Activated naive CD8-positive, alpha-beta T cell treated with anti-CD3 and anti-CD28 coated beads, Interleukin-2, amount 50 U/mL, for 24 hours (primary cell): ENCODE measurements at places on chromosomes 7 and 10.
A peak's percentile ranks its signal among the peaks of the same experiment; 100 is the strongest.

GRCh38 chr7:77985974-77986339 is 187.4 kb downstream of the PHTF2 start:
- DNase-seq = no peak

GRCh38 chr7:158827411-158828132 is 1.7 kb downstream of the ESYT2 start:
- no peak for DNase-seq

- DNase-seq = no peak
These were observed 124.6 kb upstream of the LANCL2 start for GRCh38 chr7:55240418-55241142.

DNA sequence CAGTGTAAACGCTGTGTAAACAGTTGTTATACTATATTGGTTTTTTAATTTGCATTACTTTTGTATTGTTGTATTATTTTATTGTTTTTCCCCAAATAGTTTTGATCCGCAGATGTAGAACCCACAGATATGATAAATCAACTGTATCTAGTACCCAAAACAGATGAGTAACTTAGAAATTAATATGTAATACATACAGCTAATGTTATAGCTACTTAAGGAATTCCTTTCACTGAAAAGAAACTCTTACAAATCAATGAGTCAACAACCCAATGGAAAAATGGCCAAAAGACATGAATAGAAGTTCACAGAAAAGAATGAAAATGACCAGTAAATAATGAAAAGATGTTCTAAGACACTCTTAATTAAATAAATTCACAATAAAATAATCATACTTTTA is 32.3 kb upstream of the ARL4A start:
- DNase-seq = no peak

DNA sequence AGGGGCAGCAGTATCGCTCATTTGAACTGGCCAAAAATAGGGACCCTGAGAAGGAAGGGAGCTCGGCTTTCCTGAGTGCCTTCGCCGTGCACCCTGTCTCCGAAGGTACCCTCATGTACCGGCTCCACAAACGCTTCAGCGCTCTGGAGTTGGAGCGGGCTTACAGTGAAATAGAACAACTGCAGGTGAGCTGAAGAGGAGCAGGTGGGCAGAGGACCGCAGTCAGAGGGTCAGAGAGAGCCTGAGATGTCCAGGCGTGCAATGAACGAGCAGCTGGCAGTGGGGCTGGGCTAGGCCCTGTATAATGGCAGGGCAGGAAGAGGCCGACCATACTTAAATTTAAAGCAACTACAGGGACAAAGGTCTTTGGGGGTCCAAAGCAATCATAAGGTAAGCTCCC is 4.1 kb downstream of the CHPF2 start:
- DNase-seq = no peak

- no peak for DNase-seq
These were observed 66.1 kb upstream of the ABLIM1 start for GRCh38 chr10:114723991-114724715.

GRCh38 chr10:116274064-116274904 is 1.3 kb upstream of the GFRA1 start:
- DNase-seq = no peak

- no peak for DNase-seq
These were observed 51.6 kb upstream of the MPP7 start for GRCh38 chr10:28354511-28354910.

- peak; percentile 72 for DNase-seq
These were observed 9.4 kb downstream of the NUB1 start for GRCh38 chr7:151351027-151351426.

- DNase-seq = no peak
These were observed 670 bp downstream of the RCC1L start for GRCh38 chr7:75072981-75073283.

- DNase-seq = no peak
These were observed 12.3 kb downstream of the IQUB start for GRCh38 chr7:123522066-123522465.

DNA sequence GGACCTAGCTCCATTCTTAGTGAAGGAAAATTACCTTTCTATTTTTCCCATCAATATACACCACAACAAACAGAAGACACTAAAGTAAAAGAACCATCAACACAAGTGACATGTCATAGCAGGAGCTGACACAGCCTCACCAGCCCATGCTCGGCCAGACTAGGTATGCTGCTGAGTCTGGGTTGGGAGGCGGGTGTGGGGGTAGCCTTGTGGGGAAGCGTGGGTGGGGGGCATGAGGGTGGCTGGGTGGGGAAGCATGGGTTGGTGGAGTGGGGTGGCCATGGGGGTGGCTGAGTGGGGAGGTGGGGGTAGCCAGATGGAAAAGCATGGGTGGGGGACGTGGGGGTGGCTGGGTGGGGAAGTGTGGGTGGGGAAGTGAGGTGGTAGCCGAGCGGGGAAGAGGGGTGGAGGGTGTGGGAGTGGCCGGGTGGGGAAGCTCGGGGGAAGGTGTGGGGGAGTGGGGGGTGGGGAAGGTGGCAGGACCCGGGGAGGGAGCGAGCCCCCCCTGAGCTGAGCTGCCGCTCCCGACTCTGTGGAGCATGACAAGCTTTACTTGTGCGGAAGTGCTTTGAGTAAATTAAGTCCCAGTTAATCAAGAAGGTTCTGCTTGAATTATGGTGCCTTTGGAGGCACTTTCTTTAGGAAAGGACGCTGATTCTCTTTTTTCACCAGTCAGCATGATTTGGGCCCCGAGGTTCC is 294.6 kb upstream of the ZNF32 start:
- no peak for DNase-seq

DNA sequence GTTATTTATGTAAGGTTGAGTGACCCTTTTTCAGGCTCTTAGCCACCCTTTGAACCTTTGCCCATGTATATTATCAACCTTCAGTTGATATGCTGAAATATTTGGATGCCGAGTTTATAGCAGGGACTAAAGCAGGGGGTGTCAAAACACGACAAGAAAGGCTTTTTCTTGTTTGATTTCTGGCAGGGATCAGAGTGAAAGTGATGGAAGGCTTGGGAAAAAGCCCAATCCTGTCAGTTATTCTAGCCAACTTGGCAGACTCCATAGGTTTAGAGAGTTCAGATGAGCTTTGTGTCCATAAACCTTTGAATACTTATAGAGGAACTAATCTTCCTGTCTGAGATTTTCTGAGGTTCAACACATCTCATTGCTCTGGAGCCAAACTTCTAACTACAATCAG is 47.5 kb downstream of the INHBA start:
- DNase-seq = no peak

GRCh38 chr7:125010540-125010939 is 80.9 kb upstream of the POT1 start:
- DNase-seq = no peak

DNA sequence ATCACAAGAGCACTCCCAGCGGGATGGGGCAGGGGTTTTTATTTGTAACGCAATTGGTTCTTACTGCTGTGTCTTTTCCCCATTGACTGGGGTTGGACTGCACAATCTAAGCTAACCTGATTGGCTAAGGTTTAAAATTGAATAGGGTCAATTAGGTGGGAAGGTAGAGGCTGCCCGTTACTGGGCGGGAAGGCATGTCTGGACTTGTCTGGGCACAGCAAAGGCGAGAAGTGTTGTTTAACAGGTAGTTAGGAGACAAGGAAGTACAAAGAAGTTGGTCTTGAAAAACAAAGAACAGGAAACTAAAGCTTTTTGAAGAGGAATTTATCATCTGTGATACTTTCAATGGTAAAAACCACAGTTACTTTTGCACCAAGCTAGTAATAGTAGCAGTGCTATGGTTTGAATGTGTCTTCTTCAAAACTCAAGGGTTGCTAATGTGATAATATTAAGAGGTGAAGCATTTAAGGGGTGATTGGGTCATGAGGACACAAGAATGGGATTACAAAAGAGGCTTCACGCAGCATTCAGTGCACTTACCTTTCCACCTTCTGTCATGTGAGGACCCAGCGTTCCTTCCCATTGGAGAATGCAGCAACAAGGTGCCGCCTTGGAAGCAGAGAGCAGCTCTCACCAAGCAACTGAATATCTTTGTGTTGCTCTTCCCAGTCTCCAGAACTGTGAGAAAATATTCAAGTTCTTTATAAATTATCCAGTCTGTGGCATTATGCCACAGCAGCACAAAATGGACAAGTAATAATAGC is 875.5 kb upstream of the SORCS1 start:
- DNase-seq = no peak

DNA sequence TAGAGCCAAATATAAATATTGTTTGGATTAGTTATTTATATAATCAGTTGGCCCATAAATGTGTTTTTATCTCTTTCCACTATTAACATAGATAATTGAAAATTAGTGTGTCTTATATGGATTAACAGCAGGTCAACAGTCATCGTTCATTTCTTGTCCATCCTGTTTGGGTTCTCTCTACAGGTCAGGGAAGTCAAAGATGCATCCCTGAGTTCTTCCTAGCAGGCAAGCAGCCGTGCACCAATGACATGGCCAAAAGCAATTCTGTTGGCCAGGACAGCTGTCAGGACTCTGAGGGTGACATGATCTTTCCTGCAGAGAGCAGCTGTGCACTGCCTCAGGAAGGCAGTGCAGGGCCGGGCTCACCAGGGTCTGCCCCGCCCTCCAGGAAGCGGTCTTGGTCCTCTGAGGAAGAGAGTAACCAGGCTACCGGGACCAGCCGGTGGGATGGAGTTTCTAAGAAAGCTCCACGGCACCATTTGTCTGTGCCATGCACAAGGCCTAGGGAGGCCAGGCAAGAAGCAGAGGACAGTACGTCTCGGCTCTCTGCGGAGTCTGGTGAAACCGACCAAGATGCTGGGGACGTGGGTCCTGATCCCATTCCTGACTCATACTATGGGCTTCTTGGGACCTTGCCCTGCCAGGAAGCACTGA is 15.9 kb downstream of the FBH1 start:
- DNase-seq = no peak

DNA sequence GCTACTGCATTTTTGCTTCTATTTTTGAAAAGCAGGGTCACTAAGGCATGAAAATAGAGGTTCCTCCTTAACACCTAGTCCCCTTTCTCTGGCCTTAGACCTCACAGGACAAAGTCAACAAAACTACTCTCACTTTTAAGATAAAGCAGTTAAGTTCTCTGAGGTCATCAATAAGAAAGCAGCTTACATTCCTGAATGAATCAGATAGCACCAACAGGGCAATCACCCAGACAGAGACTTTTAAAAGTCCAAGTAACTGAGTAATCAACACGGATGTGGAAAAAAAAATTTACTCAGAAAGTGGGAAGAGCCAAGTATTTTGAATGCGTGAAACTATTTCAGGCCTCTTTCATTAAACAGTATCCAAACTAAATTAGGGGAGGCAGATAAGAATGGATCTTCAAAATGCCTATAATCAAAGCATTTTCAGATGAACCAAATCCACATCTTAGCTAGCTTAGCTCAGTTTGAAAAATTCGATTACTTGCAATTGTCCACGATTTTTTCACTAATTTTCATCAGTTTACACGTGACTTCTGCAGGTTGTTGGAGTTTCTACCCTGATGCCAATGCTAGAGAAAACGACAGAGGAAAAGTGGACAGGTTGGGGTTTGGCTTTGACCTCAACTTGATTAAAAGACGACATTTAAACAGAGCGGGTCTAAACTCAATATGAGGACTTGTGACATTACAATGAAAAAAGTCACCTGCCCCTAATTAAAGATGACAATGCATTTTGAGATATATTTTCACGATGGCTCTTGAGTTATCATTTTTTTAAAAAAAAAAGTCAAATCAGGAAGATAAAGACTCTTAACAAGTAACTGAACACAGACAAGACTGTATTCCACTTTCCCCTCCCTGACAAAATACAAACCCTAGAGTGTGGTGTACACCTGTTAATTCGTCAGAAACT is 1.6 kb downstream of the BEND7 start:
- no peak for DNase-seq

DNA sequence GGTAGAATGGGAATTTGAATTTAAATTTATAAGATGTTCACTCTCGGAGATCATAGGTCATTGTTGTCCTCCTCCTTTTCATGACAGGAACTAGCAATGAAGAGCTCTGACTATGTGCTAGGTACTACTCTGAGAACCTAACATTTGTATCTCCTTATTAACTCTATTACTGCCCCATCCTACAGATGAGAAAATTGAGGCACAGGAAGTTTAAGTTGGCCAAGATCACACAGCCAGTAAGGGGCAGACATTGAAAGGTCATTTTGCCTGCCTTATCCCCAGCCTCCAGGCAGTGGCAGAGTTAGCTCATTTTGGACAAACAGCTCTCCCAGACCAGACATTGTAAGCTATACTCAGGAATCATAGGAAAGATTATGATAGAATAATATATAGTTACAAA is 6.0 kb downstream of the SRGN start:
- no peak for DNase-seq

DNA sequence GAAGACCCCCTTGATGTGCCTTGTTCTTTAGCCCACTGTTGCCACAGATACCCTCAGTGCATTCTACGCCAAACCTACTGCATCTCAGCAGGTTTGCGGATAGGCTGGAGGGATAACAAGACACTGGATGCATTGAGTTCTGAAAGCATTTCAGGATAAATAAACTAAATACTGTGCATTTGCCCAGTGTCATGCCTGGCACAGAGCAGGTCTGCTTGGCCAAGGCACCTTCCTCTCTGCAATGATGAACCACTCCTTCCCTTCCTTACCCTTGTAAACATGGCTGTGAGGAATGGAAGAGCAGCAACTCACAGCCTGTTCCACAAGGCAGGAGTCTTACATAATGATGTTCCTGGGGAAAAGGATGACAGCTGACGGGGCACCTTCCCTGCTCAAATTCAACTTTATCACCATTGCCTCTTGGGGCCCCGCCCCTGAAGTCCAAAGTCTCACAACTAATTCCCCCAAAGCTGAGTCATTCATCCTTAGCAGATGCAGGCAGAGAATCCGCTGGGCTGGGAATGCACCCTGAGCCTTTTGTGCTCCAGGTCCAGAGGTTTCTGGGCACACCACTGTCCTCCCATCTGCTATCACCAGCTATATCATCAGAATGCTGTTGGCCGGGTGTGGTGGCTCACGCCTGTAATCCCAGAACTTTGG is 11.6 kb downstream of the DDX56 start:
- DNase-seq = no peak

GRCh38 chr10:129771991-129772431 is 192.1 kb downstream of the EBF3 start:
- DNase-seq = no peak

DNA sequence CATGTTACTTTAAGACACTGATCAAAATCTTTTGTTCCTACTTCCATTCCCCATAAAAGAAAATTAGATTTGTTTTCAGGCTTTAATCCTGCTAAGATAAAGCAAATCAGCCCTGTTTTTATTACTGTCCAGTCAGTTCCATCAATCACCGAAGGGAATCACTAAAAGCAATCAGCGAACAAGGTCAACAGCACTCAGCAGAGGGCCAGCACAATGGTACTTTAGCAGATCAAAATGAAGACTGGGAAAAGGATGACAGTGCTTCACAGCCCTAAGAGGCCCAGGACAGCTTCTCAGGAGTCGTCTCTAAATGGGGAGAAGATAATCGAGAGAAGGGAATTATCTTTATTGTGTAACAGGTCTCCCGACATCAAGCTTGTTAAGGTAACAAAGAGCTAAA is 32.7 kb downstream of the SEM1 start:
- DNase-seq = no peak

- no peak for DNase-seq
These were observed 66.6 kb downstream of the CUBN start for GRCh38 chr10:17062955-17063484.

- no peak for DNase-seq
These were observed 193.6 kb downstream of the MBL2 start for GRCh38 chr10:52578871-52579405.
